ENCODE measurements at places on chromosomes 6 and 20.

GRCh38 chr6:138509371-138509770, 10.1 kb upstream of the NHSL1 start:
- DNase-seq: peak; percentile 1

DNA sequence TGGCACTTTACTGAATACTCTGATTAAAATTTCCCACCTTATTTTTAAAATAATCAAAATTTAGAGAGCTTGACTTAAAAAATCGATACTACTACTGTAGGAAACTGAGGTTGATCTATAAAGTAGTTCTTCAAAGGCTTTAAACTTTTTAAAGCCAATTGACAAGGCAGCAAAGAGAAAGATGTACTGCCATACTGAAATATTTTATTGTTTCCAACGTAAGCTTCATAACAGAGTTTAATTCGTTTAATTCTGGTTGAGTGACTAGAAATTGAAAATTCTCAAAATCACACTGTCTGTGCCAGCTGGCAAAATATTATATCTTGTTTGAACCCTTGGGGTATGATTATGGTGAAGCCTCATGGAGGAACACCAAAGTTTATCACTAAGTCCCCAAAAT, 207.6 kb downstream of the UNC5CL start:
- no peak for DNase-seq

- no peak for DNase-seq
Measured at GRCh38 chr6:95110767-95111166, 466.6 kb upstream of the MANEA start.

DNA sequence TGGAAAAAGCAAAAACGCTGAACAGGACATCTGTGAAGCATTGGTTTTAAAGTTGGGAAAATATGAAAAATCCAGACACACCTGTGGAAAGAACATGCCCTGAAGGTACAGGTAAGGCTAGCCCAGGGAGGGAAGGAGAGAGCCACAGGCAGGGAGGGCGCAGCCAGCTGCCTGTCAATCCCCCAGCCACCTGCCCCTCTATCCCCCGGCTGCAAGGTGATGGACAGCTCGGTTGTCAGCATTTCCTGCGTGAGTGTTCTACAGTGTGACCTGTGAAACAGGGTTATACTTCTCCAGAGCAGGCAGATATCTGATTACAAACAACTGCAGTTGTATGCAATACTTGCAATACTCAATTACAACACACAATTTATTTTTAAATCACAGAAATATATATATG, 358.1 kb downstream of the SMOC2 start:
- no peak for DNase-seq

- no peak for DNase-seq
Measured at GRCh38 chr6:26360451-26361416, 4.3 kb upstream of the BTN3A2 start.

DNA sequence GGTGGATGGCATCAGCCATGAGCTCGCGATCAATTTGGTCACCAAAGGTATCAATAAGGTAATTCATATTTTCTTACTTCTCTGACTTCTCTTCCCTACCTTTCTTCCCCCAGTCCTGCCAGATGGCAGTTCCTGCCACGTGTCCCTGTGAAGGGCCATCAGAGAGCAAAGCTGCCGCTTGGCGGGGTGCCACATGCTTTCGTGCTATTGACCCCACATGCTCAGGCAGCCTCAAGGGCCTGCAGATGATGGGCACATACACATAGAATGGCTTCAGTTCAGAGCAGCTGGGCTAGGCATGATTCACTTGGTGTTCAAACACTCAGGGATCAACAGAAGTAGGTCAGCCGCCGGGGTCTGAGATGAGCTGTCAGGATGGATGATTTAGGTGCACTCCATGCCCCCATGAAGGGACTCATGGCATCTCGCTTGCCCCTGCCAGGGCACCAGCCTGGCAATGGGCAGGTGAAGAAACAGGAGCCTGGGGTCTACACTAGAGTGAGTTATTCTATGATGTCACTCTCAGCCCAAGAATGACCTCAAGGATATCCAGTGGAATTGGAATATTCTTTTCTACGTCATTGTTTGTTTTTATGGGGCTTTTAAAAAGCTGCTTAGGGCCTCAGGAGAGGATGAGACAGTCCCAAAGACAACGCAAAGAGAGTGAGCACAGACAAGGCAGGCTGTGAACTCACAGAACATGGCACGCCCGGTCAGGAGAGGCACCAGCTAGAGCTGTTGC, 25.5 kb downstream of the BANF2 start:
- no peak for DNase-seq

DNA sequence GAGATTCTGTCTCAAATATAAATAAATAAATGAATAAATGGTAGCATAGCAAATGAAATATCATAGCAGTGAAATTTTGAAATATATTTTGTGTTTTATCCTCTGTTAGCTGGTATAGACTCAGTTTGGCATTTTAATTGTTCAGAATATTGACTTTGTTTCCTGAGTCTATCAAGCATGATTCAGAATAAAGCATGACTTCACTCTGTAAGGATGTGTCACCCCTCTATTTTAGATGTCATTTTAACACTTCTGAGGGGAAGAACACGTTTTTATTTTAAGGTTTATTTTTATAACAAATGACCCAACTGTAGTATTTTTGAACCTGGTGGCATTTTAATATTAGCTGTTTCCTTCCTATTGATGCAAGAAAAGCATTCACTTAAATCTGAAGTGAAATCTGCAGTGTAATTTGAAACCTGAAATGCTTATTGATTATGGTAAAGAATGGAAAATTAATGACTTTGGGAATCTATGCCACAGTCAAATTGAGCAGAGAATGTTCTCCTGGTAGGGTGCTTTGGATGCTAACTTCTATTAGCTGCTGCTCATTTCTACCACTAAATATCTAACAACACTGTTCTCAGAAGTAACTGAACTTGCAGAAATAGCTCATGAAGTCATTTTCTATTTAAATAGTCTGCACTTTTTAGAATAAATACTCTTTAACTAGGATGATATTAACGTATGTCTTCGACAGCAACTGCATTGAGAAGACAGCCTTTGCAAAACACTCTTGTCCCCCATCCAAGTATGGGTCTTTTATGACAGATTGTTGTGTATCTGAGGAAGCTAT, 114.2 kb downstream of the SOX4 start:
- no peak for DNase-seq

DNA sequence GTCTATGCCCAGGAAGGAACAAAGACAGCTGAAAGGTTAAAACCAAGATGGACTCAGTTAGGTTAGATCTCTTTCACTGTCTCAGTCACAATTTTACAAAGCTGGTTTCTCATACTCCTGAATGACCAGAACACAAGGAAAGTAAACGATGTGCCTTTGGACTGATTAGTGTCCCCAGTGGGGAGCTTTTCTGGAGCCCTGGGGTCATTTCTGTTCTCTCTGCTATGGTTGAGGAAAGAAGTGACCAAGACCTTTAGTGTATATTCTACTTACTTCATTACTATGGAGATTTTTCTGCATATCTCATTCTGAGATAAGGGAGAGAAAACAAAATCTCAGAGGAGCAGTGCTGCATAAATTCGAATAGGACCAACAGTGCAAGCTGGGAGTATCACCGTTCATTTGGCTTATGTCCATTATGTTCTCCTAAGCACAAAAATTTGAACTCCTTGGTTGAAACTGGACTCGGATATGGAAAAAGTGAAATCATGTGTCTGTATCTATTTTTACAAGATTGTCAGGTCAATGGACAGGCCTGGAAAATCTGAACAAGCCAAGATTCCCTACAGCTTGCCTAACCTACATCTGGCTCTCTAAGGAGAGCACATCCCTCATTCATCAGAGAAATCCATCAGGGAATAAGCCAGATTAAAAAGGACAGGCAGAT, 34.4 kb upstream of the ENPP1 start:
- DNase-seq: no peak

GRCh38 chr6:117619178-117619577, 16.9 kb upstream of the GOPC start:
- no peak for DNase-seq

- DNase-seq: no peak
Measured at GRCh38 chr6:82017288-82017687, 230.3 kb downstream of the IBTK start.

DNA sequence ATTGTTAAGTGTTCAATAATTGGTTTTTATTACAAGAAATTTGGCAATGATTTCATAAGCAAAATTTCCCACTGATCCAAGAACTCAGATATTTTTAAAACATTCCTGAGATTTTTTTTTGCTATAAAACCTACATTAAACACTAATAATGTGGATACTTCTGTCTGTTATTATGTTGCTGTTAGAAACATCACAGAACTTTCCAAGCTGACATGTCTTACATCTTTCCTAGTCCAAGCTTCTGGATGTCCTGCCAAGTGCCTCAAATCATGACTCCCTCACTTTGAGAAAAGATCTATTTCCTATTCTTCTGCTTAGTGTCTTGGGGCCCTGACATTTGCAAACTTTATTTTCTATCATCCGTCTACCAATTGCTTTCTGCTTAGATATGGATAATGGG, 110.8 kb downstream of the RFPL4B start:
- DNase-seq: no peak

DNA sequence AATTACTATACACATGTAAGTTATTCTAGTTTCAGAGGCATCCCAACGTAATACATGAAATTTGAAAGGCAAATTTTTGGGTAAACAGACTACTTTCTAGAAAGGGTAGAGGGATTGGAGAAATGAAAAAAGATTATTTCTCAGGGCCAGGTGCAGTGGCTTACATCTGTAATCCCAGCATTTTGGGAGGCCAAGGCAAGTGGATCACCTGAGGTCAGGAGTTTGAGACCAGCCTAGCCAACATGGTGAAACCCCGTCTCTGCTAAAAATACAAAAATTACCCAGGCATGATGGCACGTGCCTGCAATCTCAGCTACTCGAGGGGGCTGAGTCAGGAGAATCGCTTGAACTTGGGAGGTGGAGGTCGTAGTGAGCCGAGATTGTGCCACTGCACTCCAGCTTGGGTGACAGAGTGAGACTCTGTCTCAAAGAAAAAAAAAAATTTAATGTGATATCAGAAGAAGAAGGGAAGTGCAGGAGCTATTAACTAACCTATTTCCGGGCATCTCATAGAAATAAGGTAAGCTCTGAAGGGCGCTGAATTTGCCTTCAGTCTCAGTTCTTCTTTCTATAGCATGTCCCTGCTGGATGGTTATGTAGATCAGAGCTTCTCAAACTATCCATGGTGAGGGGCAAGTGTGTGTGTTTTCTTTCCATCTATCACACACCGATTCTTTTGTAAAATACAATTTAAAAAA, 100.3 kb upstream of the MTHFD1L start:
- no peak for DNase-seq

DNA sequence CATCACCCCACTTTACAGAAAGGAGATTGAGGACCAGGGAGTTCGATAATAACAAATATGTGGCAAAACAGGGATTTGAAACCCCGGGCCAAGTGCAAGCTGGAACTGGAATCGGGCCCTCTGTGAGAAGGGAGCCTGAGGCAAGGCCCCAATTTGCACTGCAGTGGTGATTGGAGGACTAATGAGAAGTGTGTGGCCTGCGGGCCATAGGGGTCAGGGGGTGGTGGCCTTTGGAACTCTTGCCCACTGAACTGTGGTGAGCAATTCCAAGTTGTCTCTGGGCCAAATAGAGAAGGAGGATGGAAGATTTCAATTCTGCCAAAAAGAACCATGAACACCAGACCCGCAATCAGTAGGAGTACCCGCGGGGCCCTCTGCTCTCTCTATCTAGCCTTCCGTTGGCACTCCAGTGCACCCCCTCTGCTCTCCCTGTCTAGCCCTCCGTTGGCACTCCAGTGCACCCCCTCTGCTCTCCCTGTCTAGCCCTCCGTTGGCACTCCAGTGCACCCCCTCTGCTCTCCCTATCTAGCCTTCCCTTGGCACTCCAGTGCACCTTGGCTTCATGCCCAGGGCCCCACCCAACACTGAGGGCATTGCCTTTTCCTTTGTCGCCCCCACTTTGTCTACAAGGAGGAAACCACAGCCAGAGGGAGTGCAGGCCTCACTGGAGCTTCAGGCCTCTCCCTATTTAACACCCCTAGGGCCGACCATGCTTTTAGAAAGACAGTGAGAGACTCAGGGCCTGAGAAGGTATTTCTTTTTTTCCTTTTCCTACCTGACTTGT, 6.0 kb upstream of the PTPRA start:
- DNase-seq: no peak

GRCh38 chr6:117740605-117741004, 65.3 kb downstream of the NUS1 start:
- no peak for DNase-seq

DNA sequence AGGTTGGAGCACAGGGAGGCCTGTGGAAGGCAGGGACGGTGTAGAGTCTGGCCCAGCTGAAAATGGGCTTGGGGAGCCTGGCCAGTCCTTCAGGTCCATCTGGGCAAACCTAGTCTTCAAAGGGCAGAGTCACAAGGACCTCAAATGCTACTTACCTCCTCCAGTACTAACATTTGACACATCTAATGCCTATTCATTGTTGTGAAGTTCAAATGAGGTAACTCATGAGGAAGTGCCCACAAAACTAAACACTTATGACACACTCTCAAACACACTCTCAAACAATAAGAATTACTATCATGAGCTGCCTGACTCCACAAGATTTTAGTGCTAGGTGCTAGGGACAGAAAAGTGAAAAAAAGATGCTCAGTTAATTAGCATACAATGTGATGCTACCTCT, 27.1 kb downstream of the DAAM2 start:
- DNase-seq: no peak

Measured in stimulated activated CD8-positive, alpha-beta memory T cell treated with anti-CD3 and anti-CD28 coated beads, Interleukin-2, amount 100 ng/mL, for 1 hour (primary cell).